ENCODE measurements at places on chromosomes 4 and X. TPM values are rescaled to one million over a fixed set of nuclear protein-coding genes. Genes with fewer than 3 reads are reported as not detected.

Gene CTAG1B
- total RNA-seq, result not detected

DNA sequence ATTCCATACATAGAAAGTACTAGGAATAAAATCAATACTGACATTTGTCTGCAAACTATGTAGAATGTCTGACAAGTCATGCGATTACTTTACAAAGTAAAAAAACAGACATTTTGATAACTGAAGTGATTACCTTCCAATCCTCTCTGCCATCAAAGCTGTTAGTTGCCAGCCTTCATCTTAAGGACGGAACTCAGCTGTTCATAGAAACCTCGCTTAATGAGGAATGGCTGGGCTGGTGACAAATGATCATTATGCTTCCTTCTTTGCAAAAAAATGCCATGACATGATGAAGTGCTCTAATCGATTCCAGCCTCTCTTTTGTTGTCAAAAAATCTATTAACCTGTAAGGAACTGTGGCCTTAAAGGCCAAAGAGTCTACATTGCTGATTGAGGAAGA is 1214.9 kb upstream of the IGFBP7 start:
- DNase-seq, result no peak

Gene GIMD1
- total RNA-seq, result not detected

DNA sequence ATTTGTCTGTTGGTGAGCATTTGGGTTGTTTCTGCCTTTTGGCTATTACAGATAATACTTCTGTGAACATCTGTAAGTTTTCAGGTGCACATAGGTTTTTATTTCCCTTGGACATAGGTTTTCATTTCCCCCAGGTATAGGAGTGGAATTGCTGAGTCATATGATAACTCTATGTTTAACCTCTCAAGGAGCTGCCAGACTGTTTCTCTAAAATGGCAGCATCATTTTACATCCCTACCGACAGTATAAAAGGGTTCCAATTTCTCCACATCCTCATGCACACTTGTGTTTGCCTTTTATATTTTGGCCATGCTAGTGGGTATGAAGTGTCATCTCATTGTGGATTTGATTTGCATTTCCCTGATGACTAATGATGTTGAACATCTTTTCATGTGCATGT is 53.5 kb downstream of the TMEM164 start:
- DNase-seq, result peak; percentile 13

DNA sequence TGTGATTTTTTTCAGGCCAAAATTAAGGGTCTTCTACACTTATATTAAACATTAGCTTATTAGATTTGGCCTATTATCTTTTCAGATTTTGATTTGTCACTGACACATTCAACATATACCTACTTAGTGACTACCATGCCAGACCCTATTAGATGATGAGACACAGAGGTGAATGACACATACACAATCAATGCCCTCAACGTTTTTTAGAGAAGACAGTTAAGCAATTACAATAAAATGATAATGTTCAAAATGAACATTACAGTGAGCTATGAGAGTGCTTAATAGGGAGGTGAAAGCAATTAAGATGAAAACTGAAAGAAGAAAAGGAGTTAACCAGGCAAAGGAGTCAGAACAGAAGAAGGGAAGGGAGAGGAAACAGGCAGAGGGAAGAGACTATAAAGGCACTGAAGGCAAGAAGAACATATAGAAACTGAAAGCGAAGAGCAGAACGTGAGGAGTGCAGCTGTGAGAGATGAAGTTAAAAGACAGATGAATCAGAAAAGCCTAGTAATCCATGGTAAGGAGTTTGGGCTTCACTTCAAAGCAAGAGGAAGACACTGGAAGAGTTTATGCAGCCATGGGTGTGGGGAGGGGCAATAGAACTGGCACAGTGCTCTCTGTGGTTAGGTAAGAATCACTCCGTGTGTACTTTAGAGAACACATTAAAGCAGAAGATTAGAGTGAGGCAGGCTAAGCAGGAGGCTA is 119.0 kb downstream of the REELD1 start:
- DNase-seq, result peak; percentile 15

DNA sequence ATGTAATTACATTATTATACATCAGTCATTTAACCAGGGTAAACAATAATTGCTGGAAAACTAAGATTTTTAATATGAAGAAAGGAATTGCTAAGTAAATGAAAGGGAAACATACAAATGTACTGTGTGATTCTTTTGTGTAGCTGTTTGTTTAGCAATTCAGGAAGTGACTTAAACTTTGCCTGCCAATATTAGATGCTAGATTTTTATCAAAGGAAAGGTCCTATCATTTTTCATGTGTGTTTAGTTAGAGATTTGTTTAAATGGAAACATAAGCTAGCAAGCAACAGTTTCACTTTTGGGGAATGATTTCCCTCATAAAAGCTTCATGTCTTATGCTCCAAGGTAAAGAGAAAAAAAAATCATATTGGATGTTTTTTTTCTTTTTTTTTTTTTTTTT is 95.1 kb upstream of the LIMCH1 start:
- no peak for DNase-seq

DNA sequence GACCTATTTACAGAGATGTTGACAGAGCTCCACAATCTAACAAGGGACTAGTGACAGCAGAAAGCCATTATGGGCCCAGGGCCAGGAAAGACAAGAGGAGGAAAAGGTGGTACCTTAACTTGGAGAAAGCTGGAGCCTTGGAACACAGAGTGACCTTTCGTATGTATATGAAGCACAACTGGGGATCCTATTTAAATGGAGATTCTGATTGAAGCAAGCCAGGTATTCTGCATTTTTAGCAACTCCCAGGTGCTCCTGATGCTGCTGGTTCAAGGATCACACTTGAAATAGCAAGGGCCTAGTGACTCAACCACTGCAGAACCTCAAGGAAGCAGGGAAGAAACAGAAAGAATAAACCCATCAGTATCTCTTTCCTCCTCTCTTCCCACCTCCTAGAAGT is 99.4 kb downstream of the TMEM47 start:
- DNase-seq, result no peak

GRCh38 chrX:37959212-37960021 is 46.9 kb upstream of the SYTL5 start:
- DNase-seq, result peak; percentile 23

GRCh38 chr4:107156443-107156842 is 120.3 kb upstream of the DKK2 start:
- DNase-seq, result no peak

Gene SLIT2
- total RNA-seq, result 0.78 TPM

- DNase-seq, result no peak
These were observed 33.2 kb downstream of the ACOX3 start for GRCh38 chr4:8407316-8407715.

- no peak for DNase-seq
These were observed 84.5 kb downstream of the CD99L2 start for GRCh38 chrX:150813922-150814321.

DNA sequence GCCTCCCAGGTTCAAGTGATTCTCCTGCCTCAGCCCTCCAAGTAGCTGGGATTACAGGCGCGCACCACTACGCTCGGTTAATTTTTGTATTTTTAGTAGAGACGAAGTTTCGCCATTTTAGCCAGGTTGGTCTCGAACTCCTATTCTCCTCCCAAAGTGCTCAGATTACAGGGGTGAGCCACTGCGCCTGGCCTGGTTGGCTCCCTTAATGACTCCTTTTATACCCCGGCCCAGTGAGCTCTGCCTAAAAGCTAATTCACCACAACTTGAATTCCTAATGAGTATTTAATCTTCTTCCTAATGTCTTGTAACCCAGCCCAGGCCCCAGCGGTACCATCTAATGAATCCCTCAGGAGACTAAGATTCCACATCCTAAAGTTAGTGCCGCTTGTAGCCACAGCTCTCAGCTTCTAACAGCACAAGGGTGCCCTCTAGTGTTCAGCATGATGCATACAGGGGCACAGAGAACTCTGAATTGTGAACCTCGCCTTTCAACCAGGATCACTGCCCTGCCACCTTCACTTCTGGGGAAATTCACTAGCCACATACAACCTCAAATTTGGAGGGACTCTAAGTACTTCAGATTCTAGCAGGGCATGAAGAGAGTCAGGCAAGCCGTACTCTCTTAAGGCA is 89.5 kb downstream of the OR13H1 start:
- DNase-seq, result peak; percentile 8

Gene SH2D1A
- total RNA-seq, result not detected

Gene EDNRA
- total RNA-seq, result not detected

GRCh38 chr4:116702949-116703348 is 382.4 kb downstream of the TRAM1L1 start:
- no peak for DNase-seq

Gene PF4V1
- total RNA-seq, result not detected

DNA sequence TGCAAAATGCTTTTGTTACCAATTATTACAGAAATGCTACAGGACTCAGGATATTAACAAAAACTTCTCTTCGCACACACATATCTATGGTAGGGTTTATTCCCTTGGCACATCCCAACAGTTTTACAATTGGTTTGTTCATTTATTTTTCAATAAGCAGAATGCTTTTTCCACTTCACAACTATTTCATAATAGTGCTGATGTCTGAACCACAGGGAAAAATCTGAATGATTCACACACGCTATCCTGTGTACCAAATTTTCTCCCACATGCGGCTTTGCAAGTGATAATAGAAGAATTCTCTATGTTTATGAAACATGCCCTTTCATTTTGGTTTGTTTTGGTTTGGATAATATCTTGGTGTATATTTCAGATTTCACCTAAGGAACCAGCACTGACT is 725.7 kb upstream of the TENM3 start:
- DNase-seq, result no peak

Gene MAGEB3
- not detected for total RNA-seq

Gene STOX2
- total RNA-seq, result 12.2 TPM

DNA sequence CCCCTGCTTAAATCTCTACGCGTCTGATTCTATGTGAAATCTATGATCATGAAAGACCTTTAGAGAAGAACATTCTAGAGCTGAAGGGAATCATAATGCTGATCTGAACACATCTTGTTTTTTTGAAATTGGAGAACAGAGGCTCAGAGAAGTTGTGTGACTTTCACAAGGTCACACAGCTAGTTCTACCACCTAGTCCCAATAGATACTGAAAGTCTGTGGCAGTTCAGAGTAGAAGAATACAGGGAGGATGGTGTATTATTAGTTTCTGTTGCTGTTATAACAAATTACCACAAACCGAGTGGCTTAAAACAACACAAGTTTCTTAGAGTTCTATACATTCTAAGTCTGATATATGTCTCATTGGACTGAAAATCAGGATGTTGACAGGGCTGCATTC is 14.5 kb downstream of the CYP2U1 start:
- no peak for DNase-seq

DNA sequence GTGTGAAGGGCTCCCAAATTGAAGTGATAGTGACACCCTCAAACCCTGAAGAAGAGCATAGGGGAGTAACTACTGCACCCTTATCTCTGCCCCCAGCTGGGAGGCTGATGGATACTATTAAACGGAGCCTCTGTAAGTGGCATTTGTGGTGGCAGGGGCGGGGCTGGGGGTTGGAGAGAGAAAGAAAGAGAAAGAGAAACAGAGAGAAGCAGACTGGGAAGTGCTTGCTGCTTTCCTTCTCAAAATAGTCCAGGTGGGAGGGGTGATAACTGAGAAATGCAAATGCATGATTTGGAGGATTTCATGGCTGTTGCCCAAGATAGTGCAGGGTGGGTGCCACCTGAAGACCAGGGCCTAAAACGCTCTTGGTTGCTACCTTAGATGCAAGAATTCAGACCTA is 253.5 kb upstream of the GATB start:
- no peak for DNase-seq

DNA sequence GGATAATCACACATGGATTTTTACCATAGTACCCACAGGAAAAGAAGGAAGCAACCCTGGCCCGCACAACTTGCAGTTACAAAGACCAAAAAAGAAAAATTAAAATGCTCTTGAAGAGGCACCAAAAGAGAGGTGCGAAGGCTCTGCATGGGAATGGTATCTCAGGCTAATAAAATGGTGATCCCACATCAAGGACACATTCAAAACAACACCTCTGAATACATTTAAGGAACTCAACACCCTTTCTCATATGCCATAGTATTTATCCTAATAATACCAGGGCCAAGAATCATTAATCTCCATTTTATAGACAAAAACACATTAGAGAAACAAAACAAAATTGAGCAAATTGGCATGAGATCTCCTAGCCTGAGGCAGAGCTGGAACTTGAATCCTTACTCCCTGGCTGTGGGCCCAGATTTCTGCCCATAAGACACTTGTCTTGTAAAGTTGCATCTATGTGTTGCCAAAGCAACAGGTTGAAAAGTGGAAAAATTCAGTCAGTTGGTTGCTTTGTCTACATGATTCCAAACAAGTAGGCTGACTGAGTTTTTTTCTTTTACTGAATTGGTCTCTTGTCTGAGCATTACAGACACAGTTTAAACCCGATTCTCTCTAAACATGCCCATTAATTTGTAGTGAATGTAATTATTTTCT is 33.5 kb downstream of the GUCY2F start:
- no peak for DNase-seq

- DNase-seq, result no peak
These were observed 30.8 kb upstream of the CYP2U1 start for GRCh38 chr4:107900508-107900907.

Gene COQ2
- 29.7 TPM for total RNA-seq

Gene MAGEB2
- not detected for total RNA-seq

- DNase-seq, result no peak
These were observed 37.8 kb downstream of the PCDH10 start for GRCh38 chr4:133186845-133187244.

Gene MID1
- 12.5 TPM for total RNA-seq

DNA sequence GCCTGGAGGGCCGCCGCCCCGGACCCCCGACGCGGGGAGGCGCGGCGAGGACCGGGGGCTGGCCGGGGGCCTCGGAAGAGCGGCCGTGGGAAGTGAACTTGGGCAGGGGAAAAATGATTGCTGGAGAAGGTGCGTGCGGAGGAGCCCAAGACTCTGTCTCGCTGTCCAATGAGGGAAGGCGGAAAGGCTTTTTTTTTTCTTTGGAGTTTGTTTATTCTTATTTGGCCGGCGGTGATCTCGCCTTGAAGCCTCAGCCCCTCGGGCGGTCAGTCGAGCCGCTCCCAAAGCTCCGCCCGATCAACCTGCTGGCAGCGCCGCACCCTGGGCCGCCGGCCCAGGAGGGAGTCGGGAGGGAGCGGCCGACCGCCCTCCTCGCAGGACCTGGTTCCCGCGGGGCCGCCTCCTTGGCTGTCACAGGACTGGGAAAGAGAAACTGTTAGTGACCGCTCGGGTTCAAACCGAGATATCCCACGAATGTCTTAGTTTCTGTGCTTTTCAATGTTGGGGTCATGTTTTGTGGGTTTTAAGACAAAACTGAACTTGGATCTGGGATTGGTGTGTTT is 2.5 kb downstream of the CPEB2 start:
- DNase-seq, result peak; percentile 78

- no peak for DNase-seq
These were observed 13.5 kb downstream of the PRKX start for GRCh38 chrX:3699821-3700381.

- DNase-seq, result no peak
These were observed 20.6 kb upstream of the HSFX4 start for GRCh38 chrX:149908727-149909126.

Gene ZAR1
- not detected for total RNA-seq

GRCh38 chr4:138406876-138407275 is 164.7 kb upstream of the SLC7A11 start:
- DNase-seq, result no peak

- no peak for DNase-seq
These were observed 321.0 kb downstream of the IL15 start for GRCh38 chr4:141957416-141957815.

Gene XG
- not detected for total RNA-seq

Gene PRICKLE3
- 6.1 TPM for total RNA-seq
